ENCODE measurements at places on chromosomes 4 and X. TPM values are rescaled to one million over a fixed set of nuclear protein-coding genes. Genes with fewer than 3 reads are reported as not detected.
A peak's percentile ranks its signal among the peaks of the same experiment; 100 is the strongest.

The RTL3 gene
- total RNA-seq, result 12.9 TPM

The HTN3 gene
- not detected for total RNA-seq

The MAGEA12 gene
- not detected for total RNA-seq

GRCh38 chr4:150130933-150131332 is 52.7 kb downstream of the DCLK2 start:
- H3K4me3 ChIP-seq, result no peak overlapping the region
- no peak for DNase-seq
- H3K4me1 ChIP-seq, result no peaks in the 10 kb centered on the region
- H3K27ac ChIP-seq, result no peak overlapping the region

GRCh38 chr4:10875144-10875799 is 190.7 kb upstream of the CLNK start:
- H3K27me3 ChIP-seq, result no peaks in the 10 kb centered on the region
- no peak overlapping the region for H3K4me3 ChIP-seq
- H3K27ac ChIP-seq, result no peak overlapping the region
- no peaks in the 10 kb centered on the region for H3K36me3 ChIP-seq
- H3K4me1 ChIP-seq, result no peaks in the 10 kb centered on the region

The DRD5 gene
- not detected for total RNA-seq

The MAGEA2 gene
- total RNA-seq, result not detected

The GPC4 gene
- 28.0 TPM for total RNA-seq

The ALAS2 gene
- not detected for total RNA-seq

DNA sequence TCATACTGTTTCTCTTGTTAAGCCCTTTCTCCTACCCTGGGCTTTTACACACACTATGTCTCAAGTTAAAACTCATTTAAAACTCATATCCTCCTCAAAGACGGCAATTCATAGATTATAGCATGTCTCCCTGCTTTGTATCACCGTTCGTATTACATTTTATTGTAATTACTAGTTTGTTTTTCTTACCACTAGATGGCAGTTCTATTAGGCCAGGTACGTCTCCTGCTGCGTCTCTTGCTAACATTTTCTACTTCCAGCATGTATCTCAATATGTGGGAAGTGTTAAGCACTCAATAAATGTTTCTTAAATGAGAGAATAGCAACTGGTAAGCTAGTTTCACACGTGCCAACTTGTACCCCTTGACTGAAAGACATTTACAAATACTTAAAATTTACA is 450.3 kb upstream of the PCDH7 start:
- H3K27ac ChIP-seq, result no peak overlapping the region
- no peaks in the 10 kb centered on the region for H3K36me3 ChIP-seq
- no peak for DNase-seq
- H3K27me3 ChIP-seq, result no peaks in the 10 kb centered on the region
- no peaks in the 10 kb centered on the region for H3K4me1 ChIP-seq

The ZAR1 gene
- not detected for total RNA-seq

- no peak for DNase-seq
- no peaks in the 10 kb centered on the region for H3K27me3 ChIP-seq
- no peak overlapping the region for H3K27ac ChIP-seq
- H3K4me1 ChIP-seq, result no peaks in the 10 kb centered on the region
- peaks cover 34% of the 10 kb centered on the region for H3K36me3 ChIP-seq
These were observed 14.5 kb downstream of the TBCK start for GRCh38 chr4:106301393-106302061.

DNA sequence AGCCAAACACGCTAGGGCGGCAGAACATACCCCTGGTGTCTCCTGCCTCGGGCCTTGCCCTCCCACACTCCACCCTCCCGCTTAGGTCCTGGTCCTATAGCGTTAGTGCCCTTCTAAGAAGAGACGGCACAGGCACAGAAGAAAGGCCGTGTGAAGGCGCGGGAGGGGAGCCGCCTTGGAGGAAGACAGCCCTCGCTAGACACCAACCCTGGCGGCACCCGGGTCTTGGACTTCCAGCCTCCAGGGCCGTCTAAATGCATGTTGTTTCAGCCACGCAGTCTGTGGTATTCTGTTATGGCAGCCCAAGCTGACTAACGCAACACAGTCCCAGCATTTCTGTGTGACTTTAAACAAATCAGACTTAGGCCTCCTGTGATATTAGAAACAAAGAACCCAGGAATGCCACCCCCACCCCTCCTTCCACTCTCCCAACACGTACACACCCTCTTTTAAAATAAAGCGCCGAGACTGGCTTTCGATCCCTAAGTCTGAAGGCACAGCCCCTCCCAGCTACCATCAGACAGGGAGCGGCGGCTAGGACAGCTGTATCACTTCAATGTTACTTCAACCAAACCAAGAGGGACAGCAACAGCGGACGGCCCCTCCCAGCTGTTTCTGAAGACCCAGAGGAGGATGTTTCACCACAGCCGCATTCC is 128.0 kb downstream of the AFAP1 start:
- peaks cover 36% of the 10 kb centered on the region for H3K36me3 ChIP-seq
- H3K27ac ChIP-seq, result peak overlapping the region; percentile 74
- H3K4me3 ChIP-seq, result peak overlapping the region; percentile 3
- H3K27me3 ChIP-seq, result no peaks in the 10 kb centered on the region
- peaks cover 76% of the 10 kb centered on the region for H3K4me1 ChIP-seq

The KIT gene
- 41.7 TPM for total RNA-seq

- DNase-seq, result no peak
- no peak overlapping the region for H3K27ac ChIP-seq
- H3K36me3 ChIP-seq, result no peaks in the 10 kb centered on the region
- H3K27me3 ChIP-seq, result no peaks in the 10 kb centered on the region
- no peaks in the 10 kb centered on the region for H3K4me1 ChIP-seq
- H3K4me3 ChIP-seq, result no peak overlapping the region
These were observed 32.8 kb downstream of the REPS2 start for GRCh38 chrX:16979226-16979625.

GRCh38 chrX:103730796-103731493 is 20.2 kb downstream of the TMEM31 start:
- H3K27me3 ChIP-seq, result no peaks in the 10 kb centered on the region
- H3K4me3 ChIP-seq, result no peak overlapping the region
- H3K36me3 ChIP-seq, result no peaks in the 10 kb centered on the region

DNA sequence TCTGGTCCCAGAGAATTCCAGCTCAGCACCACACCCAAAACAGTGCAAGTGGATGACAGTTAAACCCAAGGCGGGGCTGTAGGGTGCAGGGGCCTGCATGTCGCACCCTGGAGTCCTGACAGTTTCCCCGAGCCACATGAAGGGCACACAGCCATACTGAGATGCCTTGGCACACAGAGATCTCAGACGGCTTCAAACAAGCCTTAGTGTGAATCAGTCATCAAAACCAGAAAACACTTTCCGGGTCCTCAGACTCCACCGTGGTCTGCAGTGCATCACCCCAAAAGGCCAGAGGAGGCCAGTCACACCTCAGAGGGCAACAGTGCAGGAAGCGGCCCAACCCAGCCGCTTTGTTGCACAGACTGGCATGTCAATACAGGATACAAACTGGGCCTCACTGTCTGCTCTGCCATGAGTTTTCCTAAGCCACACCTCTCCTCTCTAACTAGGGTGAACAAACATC is 64.6 kb upstream of the ENPP6 start:
- H3K27me3 ChIP-seq, result no peaks in the 10 kb centered on the region
- peak; percentile 76 for DNase-seq
- H3K36me3 ChIP-seq, result no peaks in the 10 kb centered on the region
- H3K4me3 ChIP-seq, result no peak overlapping the region

GRCh38 chr4:152301381-152301780 is 234.5 kb downstream of the FBXW7 start:
- H3K4me1 ChIP-seq, result no peaks in the 10 kb centered on the region
- no peaks in the 10 kb centered on the region for H3K27me3 ChIP-seq
- no peak for DNase-seq
- H3K36me3 ChIP-seq, result no peaks in the 10 kb centered on the region
